Ecto neural progenitor cell (in vitro differentiated cells): ENCODE measurements at places on chromosomes 4 and X.

DNA sequence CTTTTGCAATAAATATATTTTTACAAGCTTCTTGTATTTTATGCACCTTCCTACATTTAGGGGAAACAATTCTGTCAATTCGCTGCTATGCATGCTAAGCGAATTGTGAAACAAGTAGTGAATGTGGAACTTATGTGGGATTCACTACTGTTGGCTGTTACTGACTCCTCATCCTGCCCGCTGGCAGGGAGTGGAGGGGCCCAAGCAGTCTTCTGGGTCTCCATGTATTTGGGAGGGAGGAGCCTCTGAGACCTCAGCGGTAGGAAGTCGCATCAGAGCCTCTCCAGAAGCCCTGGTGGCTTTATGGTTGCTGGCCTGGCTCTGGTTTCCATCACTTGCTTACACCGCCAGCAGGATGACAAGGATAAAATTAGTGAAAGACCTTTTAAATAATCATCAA lies 3.7 kb upstream of the SETD7 start:
- no peak for DNase-seq

GRCh38 chrX:154049209-154050112 lies 29.8 kb upstream of the IRAK1 start:
- DNase-seq: no peak

DNA sequence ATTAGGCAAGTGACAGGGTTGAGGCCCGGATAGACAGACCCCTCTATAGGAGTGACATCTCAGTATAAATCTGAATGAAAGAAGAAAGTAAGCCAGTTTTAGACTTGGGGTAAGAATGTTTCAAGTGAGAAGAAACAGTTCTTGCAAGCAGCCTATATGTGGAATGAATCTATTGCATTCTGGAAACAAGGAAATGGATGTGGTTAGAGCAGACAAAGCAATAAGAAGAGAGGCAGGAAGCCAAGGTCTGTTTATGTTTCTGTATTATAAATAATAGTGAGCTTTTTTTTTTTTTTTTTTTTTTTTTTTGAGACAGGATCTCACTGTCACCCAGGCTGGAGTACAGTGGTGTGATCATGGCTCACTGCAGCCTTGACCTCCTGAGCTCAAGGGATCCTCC lies 255.8 kb downstream of the UNC5C start:
- DNase-seq: no peak

GRCh38 chr4:93693141-93693540 lies 135.4 kb upstream of the ATOH1 start:
- DNase-seq: no peak

- no peak for DNase-seq
Measured at GRCh38 chr4:103449296-103450023, 251.3 kb upstream of the CENPE start.

GRCh38 chrX:38805432-38806389 lies 4.5 kb downstream of the MID1IP1 start:
- DNase-seq: peak; percentile 54

DNA sequence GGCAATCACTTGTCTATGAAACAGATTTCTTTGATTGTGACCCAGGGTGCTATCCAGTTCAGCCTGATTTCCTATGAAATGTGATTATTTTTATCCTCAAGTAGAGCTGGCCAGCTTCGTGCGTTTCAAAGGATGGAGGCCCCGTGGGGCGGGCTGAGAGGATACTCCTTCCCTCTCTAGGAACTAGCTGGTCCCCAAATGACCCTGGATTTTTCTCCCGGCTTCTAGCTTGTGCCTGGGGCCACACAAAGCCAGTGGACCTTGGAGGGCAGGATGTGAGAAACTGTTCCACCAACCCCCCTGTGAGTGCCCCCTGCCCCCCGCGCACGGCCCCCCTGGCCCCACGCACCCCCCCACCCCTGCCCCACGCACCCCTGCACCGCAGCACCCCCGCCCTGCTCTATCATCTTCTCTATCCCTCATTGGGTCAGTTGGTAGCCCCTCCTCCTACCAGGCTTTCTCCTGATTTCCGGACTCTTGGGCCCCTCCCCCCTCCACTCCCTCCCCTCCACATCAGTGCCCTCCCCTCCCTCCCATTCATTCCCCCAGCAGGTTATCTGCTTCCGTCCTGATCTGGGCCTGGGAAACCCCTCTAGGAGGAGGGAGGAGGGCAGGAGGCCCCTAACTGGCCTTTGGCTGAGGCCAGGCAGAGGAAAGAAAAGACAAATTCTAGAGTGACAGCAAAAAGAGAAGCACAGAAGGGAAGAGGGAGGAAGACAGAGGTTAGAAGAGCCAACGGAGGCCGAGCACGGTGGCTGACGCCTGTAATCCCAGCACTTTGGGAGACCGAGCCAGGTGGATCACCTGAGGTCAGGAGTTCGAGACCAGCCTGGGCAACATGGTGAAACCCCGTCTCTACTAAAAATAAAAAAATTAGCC lies 3.3 kb downstream of the XPNPEP2 start:
- peak; percentile 71 for DNase-seq

DNA sequence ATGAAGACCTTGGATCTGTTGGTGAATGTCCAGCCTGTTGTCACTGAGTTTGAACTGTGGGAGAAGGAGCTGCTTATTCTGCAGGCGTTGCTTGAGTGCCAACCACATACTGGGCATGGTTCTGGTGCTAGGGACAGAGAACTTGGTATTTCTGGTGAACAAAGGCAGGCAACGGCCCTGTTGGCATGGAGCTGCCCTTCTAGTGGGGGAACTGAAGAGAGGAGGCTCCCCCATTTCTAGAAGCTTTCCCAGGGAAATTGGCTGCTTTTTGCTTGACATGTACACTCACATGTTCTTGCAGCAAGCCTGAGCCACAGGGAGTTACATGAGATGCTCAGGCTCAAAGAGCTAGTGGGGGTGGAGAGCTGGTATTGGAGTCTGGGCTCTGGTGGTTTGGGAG lies 8.9 kb upstream of the CD38 start:
- no peak for DNase-seq

- no peak for DNase-seq
Measured at GRCh38 chrX:137545711-137546651, 19.9 kb upstream of the ZIC3 start.

DNA sequence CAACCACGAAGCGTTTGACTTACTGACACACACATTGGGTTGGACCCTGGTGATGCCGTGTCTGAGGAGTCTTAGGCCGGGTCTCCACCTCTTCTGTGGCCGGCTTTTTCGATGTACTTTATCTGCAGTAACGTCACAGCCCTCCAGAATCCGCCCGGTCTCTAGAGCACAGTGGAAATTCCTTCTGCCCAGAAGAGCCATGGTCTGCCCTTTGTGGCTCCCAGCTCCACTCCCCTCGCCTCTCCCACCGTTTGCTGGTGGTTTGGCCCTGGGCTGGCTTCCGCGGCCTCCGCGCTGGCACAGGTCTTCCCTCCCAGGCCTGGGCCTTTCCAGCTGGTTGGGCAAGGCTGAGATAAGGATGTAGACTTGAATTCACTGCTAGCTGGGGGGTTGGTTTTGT lies 4.3 kb downstream of the MAEA start:
- no peak for DNase-seq

GRCh38 chr4:96504386-96504785 lies 664.5 kb downstream of the PDHA2 start:
- DNase-seq: no peak

- no peak for DNase-seq
Measured at GRCh38 chr4:95857761-95858160, 17.9 kb downstream of the PDHA2 start.

DNA sequence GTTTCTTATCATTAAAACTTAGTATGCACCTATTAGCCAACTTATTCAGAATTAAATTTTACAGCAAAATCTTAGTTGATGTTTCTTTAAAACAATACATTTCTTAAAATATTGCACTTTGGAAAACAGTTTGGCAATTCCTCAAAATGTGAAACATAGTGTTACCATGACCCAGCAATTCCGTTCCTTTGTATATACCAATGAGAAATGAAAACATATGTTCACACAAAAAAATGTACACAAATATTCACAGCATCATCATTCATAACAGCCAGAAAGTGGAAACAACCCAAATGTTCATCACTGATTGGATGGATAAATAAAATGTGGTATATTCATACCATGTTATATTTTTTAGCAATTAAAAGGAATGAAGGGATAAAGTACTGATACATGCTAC lies 50.2 kb downstream of the WDR44 start:
- no peak for DNase-seq

GRCh38 chr4:76060506-76060905 lies 14.0 kb upstream of the ART3 start:
- no peak for DNase-seq

DNA sequence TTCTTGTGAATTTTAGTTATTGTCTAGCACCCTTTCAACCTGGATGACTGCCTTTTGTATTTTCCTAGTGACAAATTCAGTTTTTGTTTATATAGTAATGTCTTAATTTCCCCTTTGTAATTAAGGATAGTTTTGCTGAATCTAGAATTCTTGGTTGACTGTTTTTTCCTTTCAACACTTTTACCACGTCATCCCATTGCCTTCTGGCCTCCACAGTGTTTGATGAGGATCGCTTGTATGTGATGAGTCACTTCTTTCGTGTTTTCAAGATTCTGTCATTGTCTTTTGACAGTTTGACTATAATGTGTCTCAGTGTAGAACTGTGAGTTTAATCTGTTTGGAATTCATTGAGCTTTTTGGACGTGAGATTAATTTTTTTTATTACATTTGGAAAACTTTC lies 30.1 kb downstream of the KDM6A start:
- no peak for DNase-seq

- DNase-seq: no peak
Measured at GRCh38 chrX:139246295-139246694, 284.2 kb upstream of the F9 start.

DNA sequence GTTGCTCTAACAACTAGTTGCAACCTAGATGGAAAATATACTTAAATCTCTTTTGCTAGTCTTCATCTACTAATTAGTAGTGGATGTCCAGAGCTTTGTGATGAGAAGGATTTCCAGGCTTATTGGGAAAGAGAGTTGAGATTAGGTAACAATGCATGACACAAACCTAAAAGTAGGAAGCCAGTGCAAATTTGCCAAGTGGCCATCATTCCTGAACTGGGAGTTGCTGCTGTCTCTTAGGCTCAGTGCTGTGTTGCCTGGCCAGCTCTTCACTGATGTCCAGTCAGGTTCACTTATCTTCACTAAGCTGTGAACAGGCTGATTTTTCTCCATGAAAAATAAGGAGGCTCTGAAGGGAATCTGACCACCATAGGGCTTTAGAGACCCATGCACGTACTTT lies 105.6 kb upstream of the AMOT start:
- DNase-seq: no peak

DNA sequence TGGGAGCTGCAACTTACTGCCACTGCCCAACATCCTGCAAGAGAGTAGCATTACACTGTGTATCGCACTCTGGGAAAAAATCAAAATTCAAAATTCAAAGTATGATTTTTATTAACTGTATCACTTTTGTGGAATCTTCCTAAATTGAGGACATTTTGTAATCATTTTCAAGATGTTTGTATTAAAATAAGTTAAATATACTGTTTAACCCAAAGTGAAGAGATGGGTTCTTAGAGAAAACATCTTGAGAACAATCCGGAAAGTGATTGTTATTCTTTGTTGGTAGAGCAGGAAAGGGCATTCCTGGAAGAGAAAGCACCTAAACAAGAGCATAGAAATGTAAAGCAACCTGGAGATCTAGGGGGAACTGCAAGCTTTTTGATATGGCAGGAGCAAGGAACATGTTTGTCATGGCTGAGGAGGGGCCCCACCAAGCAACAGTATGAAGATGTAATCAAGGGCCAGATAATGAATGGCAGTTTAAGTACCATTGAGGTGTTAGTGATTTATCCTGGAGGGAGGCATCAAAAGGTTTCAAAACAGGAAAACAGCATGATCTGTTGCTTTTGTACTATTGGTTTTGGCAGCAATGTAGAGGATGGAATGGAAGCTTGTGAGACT lies 14.1 kb upstream of the SEC24D start:
- no peak for DNase-seq

- DNase-seq: no peak
Measured at GRCh38 chr4:100548200-100548560, 30.4 kb upstream of the EMCN start.

DNA sequence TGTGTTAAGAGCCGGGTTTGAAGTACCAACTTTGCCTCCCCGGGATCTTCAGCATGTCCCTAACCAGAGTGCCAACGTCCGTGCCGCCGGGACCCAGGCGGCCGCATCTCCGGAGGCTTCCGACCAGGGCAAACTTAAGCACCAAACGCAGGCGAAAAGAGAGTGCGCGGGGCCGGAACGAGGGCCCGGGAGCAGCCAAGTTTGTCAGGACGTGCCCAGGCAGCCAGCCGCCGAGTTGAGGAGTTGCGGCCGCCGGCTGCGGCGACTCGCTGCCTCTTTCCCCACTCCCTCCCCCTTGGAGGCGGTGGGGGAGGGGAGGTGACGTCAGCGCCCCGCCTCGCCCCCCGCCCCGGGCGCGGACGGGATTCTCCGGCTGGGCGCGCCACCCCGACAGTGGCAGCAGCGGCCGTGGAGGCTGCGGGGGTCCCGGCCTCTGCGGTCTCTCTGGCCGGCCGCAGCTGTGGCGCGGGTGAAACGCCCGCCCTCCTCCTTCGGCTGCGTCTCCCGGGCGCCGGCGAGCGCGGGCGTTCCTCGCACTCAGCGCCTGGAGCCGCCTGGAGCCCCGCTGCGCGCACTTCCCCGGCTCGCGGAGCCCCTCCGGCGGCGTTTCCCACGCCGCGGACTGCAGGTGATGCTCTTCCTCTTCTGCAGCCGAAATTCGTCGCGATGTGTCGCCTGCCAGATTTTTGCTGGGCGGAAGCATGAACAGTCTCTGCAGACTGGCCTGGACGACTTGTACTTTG lies 2.9 kb upstream of the FAT1 start:
- peak; percentile 91 for DNase-seq

DNA sequence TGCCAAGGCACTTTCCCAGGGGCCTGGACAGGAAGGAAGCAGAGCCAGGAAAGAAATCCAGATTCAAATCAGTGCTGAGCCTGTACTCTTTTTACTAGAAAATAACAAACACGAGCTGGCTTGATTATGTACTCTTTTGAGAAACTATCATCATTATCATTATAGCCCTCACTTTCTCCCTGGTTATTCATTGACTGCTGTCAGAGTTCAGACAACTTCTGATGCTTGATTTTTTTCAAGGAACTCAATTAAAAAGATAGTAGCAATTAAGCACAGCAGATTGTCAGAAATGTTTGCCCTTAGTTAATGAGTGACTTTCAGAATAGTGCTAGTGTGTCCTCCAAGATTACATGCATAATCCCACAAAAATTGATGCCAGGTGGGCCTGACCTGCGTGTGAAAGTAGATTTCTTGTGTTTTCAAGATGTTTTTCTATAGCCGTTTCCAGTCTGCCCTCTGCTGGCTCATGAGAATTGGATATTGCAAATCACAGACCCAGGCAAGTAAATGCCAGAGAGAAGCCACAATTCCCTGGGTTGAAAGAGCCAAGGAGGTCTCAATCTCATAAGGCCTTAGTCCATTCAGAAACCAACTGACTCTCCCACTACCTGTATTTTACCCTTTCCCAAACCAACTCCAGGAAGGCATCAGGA lies 14.3 kb upstream of the PNPLA4 start:
- no peak for DNase-seq

GRCh38 chrX:108001218-108001814 lies 19.1 kb upstream of the TEX13B start:
- DNase-seq: no peak

- DNase-seq: no peak
Measured at GRCh38 chr4:21688596-21689265, 259.8 kb downstream of the KCNIP4 start.

GRCh38 chr4:3391422-3391821 lies 50.3 kb upstream of the HGFAC start:
- DNase-seq: no peak

GRCh38 chr4:2135083-2135482 lies 76.0 kb downstream of the NAT8L start:
- no peak for DNase-seq

GRCh38 chrX:29422034-29422433 lies 793.3 kb upstream of the MAGEB2 start:
- DNase-seq: no peak

- DNase-seq: no peak
Measured at GRCh38 chr4:106297245-106298035, 18.6 kb downstream of the TBCK start.
